Activated naive CD4-positive, alpha-beta T cell treated with anti-CD3 and anti-CD28 coated beads, Interleukin-2, amount 10 ng/mL, durations not matched to agents 7 days and 5 days (primary cell): ENCODE measurements at places on chromosomes 12 and 14.
A peak's percentile ranks its signal among the peaks of the same experiment; 100 is the strongest.

DNA sequence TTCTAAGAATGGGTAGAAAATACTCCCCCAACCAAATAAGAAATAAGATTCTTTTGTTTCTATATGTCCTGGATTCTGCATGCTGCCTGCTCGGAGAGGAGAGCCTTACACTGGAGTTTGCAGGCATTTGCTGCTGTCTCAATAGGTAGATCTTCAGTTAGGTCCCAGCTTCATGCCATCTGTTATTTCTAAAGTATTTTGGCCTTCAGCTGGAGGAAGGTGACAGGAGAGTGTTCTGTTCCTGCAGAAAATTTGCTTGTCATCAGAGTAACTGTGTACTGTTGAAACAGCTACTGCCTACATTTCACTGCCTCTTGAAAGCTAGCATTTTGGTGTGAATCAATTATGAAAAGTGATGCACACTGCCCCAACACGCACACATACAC lies 966.9 kb downstream of the NRXN3 start:
- no peak for DNase-seq

DNA sequence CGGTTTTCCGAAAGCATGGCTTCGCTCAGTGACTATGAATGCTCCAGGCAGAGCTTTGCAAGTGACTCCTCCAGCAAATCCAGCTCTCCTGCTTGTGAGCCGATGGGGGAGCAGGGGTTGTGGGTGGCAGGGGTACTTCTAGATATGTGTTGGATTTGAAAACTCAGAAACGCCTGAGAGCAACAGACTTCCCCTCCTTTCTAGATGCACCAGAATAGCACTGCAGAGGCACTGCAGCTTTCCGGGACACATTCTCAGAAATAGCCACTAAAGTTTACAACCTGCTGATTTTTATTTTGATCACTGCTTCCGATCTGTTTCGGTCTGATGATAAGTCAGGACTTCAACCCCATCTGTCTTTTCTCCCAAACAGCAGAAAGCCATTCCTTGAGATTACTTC lies 8.6 kb downstream of the TCP11L2 start:
- no peak for DNase-seq

- DNase-seq = no peak
Measured at GRCh38 chr14:33812601-33813000, 138.3 kb downstream of the EGLN3 start.

- DNase-seq = no peak
Measured at GRCh38 chr14:81517798-81518398, 15.8 kb downstream of the SEL1L start.

DNA sequence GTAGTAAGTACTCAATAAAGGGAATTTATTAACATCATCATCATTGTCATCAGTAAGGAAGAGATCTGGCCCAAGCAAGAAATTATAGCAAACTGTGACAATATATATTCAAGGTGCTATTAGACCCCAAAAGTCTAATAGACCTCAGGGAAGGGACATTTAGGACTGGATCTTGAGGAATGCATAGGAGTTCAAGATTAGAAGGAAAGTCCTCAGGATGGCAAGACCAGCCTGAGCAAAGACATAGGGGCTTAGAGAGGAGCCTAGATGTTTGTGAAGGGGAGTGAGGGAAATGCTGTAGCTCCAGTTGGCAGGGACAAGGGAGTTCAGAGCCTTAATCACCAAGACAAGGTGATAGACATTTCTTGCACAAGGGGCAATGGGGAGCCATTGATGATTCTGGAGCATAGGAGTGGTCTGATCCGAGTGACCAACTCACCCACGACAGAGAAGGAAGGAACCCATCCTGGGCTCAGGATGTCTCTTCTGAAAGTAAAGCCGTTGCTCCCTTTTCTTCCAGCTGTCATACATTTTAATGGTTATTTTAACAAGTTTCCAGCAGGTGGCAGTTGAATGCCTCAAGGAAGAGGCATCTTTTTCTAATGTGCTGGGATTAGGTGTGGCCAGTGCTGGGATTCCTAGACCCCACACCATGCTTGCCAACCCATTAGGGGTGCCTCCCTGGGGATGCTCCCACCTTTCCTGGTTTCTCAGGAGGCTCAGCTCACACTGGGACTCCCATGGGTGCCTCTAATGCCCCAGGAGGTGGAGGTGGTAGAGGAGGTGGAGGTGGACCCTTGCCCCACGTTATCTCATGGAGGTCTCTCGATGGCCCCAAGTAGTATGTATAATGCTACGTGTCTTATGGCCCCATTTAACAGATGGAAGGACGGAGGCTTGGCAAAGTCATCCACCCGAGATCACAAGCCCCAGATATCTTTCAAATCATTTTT lies 37.8 kb downstream of the PHETA1 start:
- no peak for DNase-seq

- no peak for DNase-seq
Measured at GRCh38 chr12:12774791-12775190, 10.7 kb upstream of the APOLD1 start.

DNA sequence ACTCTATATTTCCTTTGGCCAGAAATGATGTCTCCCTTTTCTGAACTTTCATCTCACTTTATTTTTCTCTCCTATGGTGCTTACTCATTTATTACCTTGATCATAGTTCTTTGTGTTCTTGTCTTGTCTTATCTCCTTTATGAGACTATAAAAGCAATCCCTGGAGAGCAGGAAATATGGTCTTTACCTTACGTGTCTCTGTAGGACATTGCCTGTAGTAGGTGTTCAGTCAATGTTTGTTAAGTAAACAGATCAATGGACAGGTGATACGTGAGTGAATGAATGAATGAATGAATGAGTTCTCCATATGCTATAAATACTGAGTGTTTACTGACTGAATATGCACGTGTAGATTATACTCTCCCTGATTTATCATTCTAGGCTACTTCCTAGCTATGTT lies 193.7 kb upstream of the HMGA2 start:
- no peak for DNase-seq

DNA sequence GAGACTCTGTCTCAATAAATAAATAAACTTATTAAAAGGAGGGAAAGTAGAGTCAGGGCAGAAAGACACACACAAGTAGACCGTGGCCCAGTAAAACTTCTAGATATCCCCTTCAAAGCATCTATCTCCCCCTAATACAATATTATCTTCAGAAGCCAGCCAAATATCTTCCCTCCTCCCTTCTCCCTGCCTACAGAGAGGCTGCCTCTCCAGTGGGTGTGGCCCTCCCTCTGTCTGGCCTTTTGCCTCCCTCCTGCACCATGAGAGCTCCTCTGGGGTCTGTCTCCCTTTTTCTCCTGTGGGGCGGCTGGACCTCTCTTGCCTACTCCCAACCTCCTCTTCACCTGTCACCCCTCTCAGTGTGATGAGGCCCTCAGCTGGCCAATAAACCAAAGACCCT lies 139.2 kb downstream of the EGLN3 start:
- no peak for DNase-seq

DNA sequence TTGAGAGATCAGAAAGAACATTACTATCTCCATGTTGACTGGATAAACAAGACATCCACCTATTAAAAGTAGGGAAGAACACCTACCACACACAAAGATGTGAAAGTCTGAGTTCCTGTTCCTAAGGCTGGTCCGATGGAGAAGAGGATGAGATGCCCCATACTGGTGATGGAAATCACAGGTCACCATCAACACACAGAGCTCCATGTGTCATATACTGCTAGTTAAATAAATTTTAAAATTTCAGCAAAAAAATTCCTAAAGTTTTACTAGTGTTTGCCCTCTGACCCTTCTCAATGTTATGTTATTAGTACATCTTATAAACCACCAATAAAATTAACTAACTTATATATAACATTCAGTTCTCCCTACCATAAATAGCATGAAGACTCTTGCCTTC lies 59.1 kb downstream of the KCNA5 start:
- no peak for DNase-seq

- DNase-seq = no peak
Measured at GRCh38 chr12:131204416-131205274, 250.9 kb downstream of the ADGRD1 start.

GRCh38 chr14:56953884-56954283 lies 143.6 kb upstream of the OTX2 start:
- no peak for DNase-seq

- DNase-seq = no peak
Measured at GRCh38 chr12:105120551-105120950, 13.0 kb downstream of the WASHC4 start.

- DNase-seq = no peak
Measured at GRCh38 chr14:93331728-93332396, 974 bp downstream of the BTBD7 start.

DNA sequence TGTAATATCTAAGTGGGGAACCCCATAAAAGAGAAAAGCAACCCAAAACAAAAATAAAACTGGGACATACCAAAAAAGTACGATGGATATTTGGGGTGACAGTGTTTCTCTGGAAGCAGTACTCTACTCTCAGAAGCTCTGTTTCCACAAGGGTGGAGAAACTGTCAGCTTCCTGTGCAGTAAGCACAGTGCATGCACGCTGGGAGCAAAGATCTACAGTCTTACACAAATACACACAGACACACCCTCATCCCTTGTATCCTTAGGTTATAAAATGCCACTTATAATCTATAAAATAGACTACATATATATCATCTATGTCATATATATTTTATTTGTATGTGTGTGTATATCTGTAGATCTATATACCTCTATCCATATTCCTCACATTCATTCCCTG lies 225.8 kb upstream of the SOX5 start:
- no peak for DNase-seq

- DNase-seq = no peak
Measured at GRCh38 chr14:51869411-51870100, 9.1 kb downstream of the GNG2 start.

DNA sequence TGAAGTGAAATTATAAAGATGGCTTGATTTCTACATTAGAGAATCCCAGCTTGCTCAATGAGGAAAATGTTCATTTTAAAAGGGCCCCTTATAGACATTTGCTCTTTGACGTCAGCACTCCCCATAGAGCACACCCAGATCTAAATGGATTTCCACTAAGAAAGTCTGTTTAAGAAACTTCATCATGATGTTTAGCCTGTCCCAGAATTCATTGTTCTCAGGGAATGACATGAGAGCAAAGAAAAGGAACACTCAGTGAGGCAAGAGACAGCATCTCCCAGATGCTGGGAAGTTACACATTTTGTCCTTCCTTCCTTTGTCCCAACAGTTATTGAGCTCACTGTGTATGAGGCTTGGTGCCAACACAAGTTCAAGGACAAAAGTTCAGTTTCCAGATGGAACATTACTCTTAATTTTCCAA lies 4.9 kb downstream of the PHLDA1 start:
- no peak for DNase-seq

DNA sequence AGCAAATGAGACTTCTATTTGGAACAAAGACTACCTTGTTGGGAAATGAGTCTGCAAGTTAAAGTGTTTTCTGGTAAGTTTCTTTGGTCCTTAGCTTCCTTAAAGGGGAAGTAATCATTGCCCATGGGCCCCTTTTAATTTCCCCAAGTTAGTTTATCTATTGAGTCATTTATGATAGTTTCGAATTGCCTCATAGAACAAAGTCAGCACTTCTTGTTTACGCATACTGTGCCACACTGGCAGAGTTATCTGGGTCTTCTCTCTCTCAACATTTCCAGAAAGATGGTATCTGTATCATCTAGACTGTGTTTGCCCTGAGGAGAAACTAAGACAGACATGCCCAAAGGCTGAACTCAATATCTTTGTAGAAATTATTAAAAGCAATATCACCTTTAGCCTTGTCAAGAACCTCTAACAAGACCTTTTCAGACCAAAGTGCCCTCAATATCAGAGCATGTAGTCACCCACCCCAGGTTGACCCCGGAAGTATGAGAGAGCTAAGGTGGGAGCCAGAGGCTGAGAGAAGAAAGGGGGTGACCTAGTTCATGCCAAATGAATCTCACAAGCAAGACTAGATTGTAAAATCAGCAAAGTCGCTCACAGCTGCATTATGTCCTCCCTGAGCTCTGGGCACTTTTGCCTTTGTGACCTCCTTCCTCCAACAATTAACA lies 40.0 kb downstream of the GPR65 start:
- DNase-seq = no peak

DNA sequence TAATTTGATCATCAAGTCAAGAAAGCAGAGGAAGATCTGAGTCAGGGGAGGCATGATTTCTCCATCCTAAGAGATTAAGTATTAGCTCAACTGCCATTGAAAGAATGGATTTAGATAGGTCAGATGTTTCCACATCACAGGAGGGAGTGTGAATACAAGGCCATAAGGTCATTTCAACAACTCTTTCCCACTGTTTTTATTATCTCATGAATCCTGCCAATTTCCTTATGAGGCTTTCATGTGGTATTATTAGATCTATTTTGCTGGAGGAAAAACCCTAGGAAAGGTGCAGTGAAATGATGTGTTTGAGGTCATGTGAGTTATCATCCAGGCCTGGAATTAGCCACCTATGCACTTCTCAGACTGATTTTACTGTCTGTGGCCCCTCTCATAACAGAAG lies 269.0 kb downstream of the NOVA1 start:
- no peak for DNase-seq

DNA sequence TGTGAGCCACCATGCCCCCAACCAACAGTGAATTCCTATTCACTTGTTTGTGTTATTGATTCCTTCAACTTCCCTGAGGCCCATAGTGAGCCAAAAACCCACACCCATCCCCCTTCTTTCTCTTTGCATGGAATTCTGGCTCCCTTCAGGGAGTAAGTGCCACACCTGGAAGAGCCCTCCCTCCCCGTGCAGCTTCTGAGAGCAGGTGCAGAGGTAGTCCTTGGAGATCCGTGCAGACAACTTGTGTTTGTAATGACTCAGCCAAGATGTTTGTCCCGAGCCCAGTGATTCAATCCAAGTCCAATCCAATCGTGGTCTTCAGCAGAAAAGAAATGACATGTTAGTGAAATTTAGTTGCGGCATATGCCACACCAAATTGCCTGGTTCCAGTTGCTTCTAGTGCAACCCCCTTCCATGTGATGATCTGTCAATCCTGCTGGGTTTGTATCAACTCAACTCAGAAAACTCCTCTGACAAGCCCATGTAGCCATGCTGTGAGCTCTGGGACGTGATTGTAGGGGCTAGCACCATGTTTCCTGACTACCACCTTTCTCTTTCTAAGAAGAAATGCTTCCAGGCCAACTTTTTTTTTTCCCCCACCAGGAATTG lies 27.5 kb downstream of the GPRC5A start:
- DNase-seq = no peak

GRCh38 chr12:53205747-53206419 lies 1.2 kb downstream of the ITGB7 start:
- DNase-seq = peak; percentile 79

- DNase-seq = no peak
Measured at GRCh38 chr12:54053751-54054741, at the start of gene HOXC4. TSS of gene HOXC4 (plus strand) at chr12:54053835. CDS start at chr12:54053923, 88 bp downstream.

DNA sequence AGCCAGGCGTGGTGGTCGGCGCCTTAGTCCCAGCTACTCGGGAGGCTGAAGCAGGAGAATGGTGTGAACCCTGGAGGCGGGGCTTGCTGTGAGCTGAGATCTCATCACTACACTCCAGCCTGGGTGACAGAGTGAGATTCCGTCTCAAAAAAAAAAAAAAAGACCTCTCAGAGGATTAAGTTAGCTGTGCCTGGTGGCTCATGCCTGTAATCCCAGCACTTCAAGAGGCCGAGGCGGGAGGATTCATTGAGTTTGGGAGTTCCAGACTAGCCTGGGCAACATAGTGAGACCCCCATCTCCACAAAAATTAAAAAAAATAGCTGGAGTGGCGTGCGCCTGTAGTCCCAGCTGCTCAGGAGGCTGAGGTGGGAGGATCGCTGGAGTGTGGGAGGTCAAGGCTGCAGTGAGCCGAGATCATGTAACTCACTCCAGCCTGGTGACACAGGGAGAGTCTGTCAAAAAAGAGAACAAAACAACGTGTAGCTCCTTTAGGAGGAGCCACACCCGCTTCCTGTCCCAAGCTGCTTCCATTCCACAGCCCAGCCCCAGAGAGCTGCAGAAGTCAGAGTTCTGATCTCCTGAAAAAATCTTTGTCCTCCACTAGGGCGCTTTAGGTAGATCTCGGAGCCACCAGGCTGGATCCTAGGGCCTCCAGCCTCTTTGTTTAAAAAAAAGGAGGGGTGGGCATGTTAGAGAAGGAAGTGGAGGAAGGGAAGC lies 11.5 kb upstream of the ULK1 start:
- no peak for DNase-seq
